Effector CD4-positive, alpha-beta T cell (primary cell): ENCODE measurements at places on chromosomes 6 and 20.

GRCh38 chr6:41416501-41416837, 81.1 kb downstream of the NCR2 start:
- DNase-seq: no peak

GRCh38 chr20:21183722-21184121, 57.8 kb downstream of the KIZ start:
- no peak for DNase-seq

GRCh38 chr6:78523622-78524021, 343.7 kb upstream of the IRAK1BP1 start:
- no peak for DNase-seq

DNA sequence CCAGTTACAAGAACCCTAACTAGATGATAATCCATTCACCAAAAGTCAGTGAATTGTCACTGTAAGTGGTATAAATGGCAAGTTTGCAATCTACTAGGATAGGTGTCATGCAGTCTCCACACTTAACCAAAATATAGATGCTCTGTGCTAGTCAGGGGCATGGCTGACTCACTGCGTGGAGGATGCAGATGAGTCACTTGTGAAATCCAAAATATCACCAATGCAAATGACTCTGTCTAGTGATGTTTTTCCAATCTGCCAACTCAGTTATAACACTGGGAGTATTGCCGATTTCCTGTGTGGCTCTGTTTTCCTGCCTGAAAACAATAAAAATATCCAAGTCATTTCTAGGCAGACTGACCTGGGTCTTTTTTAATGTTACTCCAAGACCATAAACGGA, 47.8 kb upstream of the NRSN1 start:
- no peak for DNase-seq

DNA sequence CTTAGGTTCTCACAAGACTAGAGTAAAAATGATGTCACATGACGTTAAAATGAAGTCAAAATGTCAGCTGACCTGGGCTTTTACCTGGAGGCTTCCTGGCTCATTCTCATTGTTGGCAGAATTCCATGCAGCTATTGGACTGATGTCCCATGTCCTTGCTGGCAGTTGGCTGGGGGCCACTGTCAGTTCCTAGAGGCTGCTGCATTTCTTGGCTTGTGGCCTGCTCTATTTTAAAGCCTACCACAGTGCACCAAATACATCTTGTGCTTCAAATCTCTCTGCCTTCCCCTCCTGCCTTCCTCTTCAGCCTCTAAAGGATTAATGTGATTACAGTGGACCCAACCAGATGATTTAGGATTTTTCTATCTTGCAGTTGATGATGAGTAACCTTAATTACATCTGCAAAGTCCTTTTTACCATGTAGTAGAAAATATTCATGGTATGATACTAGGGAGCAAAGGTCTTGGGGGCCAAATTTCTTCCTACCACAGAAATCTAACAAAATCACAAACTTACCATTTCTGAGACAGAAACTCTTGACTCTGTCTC, 81.9 kb downstream of the FIG4 start:
- no peak for DNase-seq

DNA sequence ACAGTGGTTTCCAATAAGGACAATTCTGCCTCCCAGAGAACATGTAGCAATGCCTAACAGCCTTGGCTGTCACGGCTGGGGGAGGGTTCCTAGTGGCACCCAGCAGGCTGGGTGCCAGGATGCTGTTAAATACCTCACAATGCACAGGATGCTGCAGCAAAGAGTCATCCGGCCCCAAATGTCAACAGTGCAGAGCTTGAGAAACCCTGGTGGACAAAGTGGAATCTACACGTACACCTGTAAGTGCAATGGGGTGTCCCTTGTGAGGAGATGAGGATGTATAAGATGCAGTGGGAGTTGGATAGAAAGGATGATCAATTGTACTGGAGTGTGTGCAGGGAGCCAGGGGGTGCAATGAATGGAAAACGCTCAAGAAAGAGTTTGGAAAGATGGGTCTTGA, 142.4 kb downstream of the FNDC1 start:
- no peak for DNase-seq

- no peak for DNase-seq
Observed at GRCh38 chr6:25713824-25714223, 40.7 kb upstream of the SLC17A4 start.

DNA sequence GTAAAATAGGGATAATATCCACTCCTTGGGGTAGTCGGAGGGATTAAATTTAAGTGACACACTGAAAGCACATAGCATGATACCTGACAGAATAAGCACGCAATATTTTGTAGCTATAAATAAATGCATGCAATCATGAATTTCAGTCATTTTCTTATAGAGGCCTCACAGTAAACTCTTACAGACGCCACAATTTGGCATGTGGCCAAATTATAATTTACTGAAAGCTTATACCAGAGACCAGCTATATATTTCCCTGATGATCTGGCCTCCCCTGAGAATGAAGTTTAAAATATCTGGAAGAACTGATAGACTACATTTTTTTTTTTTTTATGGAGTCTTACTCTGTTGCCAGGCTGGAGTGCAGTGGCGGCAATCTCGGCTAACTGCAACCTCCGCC, 40.9 kb downstream of the QRSL1 start:
- DNase-seq: no peak

DNA sequence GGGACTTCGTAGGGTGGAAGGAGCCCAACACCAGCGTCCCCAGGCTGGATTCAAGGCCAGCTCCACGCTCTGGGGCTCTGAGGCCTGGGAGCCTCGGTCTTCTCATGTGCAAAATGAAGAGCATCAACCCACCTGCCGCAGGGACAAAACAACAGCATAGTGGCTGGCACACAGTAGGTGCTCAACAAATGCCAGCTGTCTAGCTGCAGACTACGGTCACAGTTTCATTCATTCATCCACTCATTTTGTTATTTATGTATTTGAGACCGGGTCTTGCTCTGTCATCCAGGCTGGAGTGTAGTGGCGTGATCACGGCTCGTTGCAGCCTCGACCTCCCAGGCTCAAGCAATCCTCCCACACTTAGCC, 60.7 kb downstream of the CEBPB start:
- DNase-seq: no peak

GRCh38 chr6:132132924-132133639, 181.9 kb upstream of the CCN2 start:
- DNase-seq: no peak

- DNase-seq: no peak
Observed at GRCh38 chr6:137432054-137432611, 62.1 kb downstream of the OLIG3 start.
